ENCODE measurements at places on chromosomes 6 and 20.

DNA sequence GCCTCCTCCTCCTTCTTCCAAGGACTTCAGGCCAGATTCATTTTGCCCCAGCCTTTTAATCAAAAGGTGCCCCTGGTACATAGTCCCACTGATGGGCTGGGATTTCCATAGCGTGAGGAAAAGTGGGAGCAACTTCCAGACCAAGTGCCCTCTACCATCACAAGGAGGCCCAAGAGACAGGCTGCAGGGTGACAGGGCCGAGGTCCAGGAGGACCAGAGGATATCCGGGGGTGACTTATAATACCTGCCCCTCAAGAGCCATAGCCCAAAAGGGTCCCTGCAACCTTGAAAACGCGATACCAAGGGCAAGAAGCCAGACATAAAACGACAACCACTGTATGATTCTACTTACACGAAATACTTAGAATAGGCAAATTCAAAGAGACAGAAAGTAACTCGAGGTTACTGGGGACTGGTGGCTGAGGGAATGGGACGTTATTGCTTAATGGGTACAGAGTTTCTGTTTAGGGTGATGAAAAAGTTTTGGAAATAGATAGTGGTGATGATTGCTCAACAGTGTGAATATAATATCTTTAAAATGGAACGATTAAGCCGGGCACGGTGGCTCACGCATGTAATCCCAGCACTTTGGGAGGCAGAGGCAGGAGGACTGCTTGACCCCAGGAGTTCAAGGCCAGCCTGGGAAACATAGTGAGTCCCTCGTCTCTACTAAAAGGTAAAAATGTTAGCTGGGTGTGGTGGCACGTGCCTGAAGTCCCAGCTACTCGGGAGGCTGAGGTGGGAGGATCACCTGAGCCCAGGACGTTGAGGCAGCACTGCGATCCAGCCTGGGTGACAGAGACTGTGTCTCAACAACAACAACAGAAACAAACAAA, 71.9 kb downstream of the NOL4L start:
- no peak for DNase-seq

DNA sequence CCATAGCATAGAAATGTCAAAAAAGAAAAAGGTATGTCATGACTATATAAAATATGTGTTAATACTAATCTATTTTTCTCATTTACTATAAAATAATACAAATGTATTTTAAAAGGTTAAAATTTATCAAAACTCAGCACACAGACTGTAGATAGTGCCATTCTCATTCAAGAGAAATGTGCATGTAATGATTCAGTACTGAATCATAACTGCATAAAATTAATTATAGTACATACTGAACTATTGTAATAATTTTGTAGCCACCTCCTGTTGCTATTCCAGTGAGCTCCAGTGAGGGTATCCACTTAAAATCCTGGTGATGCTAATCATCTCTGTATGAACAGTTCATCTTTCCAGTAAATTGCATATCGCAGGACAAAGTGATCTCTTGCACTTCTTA, 82.8 kb downstream of the HMGCLL1 start:
- no peak for DNase-seq

- DNase-seq, result no peak
These were observed 1.5 kb upstream of the GNRH2 start for GRCh38 chr20:3041854-3042409.

- DNase-seq, result no peak
These were observed 10.0 kb upstream of the SLC32A1 start for GRCh38 chr20:38714308-38714707.

Measured in activated CD8-positive, alpha-beta memory T cell treated with anti-CD3 and anti-CD28 coated beads, Interleukin-2, amount 50 U/mL, for 4 hours (primary cell).